Urinary bladder (tissue), 4 donors: ENCODE measurements at places on chromosomes 5 and 9.

- no peak for DNase-seq
These were observed 74.6 kb upstream of the ZSWIM6 start for GRCh38 chr5:61257421-61257820.

- no peak for DNase-seq
These were observed 161.2 kb upstream of the PITX1 start for GRCh38 chr5:135195270-135195608.

- DNase-seq: no peak
These were observed 23.7 kb downstream of the IDNK start for GRCh38 chr9:83646500-83647239.

DNA sequence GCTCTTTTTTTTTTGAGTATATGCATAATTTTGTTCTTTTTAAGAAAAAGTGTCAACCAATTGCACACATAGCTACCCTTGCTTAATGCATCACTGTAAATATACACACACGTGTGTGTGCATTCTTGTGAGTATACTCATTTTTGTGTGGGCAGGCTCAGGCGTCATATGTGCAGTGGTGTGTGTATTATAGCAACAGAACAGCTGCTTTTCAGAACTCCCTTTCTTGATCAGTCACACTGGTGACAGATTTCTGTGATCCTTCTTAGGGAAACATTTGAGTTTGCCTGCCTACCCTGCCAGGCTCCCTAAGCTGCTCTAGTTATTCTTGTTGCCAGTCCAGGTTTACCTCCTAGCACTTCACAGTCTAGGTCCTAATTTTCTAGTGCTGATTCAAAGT lies 287.0 kb upstream of the SEMA6A start:
- DNase-seq: no peak

DNA sequence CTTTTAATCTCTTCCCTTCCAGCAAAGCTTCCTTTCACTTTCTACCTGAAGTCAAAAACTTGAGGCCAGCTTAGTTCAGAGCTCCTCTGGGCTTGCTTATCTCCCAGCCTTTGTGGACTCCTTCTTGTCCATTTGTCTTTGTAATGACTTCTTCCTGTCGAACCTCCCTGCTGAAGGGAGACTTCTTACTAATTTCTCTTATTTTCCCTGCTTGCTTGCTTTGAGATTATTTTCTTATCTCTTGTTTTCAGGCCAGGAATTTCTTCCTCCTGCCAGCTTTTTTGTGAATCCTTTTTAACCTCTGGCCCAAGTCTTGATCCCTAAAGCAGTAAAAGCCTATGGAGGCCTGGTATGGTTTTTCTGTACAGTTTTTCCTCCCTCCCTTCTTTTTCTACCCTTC lies 46.8 kb upstream of the DHFR start:
- DNase-seq: no peak

- no peak for DNase-seq
These were observed 3.3 kb downstream of the OLFML2A start for GRCh38 chr9:124780060-124780756.

GRCh38 chr5:41925555-41925951 lies 472 bp downstream of the FBXO4 start:
- DNase-seq: no peak
